ENCODE measurements at places on chromosomes 12 and 14. TPM values are rescaled to one million over a fixed set of nuclear protein-coding genes. Genes with fewer than 3 reads are reported as not detected.

DNA sequence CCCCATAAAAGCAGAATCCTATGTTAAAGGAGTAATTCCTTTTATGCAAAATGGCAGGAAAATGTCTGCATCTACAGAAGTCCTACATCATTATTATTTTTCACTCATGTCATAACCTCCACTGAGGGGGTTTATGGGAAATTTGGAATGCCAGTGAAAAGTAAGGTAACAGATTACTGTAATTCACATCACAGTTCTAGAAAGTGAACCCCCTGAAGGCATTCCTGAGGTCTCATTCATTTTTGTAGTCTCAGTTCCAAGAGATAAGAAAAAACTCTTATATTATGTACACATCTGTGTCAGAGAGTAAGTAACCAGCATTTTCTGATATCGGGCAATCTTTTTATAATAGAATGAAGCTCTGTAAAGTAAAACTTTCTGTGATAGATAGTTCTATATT, 28.8 kb upstream of the BCAT1 start:
- DNase-seq, result no peak

PUS1 gene
- 117 TPM for total RNA-seq

EID3 gene
- 1.2 TPM for total RNA-seq

USP44 gene
- total RNA-seq, result 185 TPM

- DNase-seq, result no peak
Observed at GRCh38 chr12:26425587-26426260, 230.4 kb downstream of the SSPN start.

HOXC13 gene
- total RNA-seq, result 0.11 TPM

GRCh38 chr12:127822809-127823411, 444.1 kb upstream of the TMEM132C start:
- no peak for DNase-seq

DNA sequence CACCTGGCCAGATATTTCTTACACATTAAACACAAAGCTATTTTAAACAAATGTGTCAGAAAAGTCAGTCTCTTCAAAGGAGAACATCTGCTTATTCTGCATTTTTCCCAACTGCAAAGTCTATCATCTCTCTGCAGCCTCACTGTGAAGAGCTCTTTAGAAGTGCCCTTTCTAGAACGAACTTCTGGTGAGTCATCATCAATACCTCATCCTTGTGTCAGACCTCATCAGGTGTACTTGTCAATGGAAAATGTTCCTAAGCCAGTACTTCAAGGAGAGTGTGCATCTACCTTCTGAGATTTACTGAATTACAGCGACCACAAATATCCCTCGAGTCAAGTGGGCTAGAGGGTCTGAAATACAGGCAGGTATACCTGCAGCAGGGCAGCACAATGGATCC, 457.3 kb downstream of the LRIG3 start:
- no peak for DNase-seq

IAPP gene
- not detected for total RNA-seq

DNA sequence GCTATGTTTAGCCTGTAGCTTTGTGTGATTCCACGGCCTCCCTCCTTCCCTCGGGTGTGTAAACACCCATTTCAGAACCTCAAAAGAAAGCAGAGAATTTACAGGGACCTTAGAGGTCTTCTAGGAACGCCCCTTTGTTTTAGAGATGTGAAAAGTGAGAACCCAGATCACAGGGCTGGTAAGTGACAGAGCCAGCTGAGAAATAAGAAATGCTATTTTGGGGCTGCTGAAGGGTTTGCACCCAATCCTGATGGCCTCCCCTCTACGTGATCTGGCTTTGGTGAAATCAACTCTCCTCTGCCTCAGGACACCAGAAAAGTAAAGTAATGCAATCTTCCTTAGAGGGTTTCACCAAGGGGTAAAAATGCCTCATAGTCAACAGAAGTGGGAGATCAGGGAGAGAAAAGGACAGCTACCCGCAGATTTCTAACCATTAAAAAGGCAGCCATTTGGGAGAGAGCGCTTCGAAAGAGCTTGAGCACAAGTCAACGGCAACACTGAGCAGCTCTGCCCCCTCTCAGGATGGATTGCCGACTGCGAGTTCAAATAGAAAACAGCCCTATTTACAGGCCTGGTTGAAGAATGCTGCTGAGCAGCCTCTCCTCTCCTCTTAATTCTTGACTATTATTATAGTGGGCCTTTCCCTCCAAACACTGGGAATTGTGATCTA, 78.5 kb upstream of the RASSF3 start:
- peak; percentile 64 for DNase-seq

GRCh38 chr14:99938896-99939295, 126.3 kb upstream of the EVL start:
- no peak for DNase-seq

DNA sequence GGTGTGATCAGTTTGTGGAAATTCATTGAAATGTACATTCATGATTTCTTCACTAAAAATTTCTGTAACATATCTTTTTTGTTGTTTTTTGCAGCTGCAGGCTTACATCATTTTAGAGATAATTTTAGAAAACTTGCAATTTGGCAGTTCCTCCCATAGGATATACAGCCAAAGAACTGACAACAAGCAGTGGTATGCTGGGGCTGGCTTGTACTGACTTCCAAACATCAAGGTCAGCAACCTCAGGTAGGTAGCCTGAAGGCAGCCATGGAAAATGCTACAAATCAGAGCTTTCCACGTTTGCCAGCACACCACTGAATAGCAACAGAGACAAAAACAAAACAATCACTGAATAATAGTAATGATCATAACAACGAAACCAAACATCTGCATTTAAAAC, 21.2 kb downstream of the TRIM9 start:
- DNase-seq, result no peak

NELL2 gene
- 31.9 TPM for total RNA-seq

DNA sequence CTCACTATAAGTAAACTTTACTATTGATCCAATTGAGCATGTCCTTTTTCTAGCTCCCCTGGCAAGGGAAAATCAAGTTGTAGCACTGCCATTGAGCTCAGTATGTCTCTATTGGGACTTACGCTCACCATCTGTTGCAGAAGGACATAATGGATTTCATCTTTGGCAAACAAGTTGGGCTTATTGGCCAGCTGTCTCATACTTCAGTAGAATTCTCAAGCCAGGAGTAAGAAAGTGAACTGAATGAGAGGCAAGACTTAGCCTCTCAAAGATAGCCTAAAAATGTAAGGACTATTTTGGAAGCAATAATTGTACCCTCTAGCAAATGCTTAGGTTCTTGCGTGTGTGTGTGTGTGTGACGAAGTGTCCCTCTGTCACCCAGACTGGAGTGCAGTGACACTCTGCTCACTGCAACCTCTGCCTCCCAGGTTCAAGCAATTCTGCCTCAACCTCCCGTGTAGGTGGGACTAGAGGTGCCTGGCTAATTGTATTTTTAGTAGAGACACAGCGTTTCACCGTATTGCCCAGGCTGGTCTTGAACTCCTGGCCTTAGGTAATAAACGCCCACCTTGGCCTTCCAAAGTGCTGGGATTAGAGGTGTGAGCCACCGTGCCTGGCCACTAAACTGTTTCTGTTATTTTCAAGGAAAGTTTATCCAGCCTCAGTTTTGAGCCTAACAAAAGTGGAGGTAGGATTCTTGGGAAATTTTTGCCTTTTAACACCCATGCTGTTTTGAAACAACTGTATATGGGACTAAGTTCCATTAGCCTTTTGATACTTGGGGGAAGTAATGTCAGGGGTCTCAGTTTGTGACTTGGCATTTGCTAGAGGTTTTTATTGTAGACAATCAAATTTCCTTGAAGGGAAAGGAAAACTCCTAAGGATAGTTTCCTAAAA, 7.0 kb downstream of the HNRNPA1 start:
- peak; percentile 48 for DNase-seq

- no peak for DNase-seq
Observed at GRCh38 chr14:42192738-42193653, 586.3 kb downstream of the LRFN5 start.

- DNase-seq, result no peak
Observed at GRCh38 chr14:68696721-68697495, 96.0 kb downstream of the ZFP36L1 start.

EPYC gene
- total RNA-seq, result not detected

REP15 gene
- 1.3 TPM for total RNA-seq

STON2 gene
- 62.9 TPM for total RNA-seq

DNA sequence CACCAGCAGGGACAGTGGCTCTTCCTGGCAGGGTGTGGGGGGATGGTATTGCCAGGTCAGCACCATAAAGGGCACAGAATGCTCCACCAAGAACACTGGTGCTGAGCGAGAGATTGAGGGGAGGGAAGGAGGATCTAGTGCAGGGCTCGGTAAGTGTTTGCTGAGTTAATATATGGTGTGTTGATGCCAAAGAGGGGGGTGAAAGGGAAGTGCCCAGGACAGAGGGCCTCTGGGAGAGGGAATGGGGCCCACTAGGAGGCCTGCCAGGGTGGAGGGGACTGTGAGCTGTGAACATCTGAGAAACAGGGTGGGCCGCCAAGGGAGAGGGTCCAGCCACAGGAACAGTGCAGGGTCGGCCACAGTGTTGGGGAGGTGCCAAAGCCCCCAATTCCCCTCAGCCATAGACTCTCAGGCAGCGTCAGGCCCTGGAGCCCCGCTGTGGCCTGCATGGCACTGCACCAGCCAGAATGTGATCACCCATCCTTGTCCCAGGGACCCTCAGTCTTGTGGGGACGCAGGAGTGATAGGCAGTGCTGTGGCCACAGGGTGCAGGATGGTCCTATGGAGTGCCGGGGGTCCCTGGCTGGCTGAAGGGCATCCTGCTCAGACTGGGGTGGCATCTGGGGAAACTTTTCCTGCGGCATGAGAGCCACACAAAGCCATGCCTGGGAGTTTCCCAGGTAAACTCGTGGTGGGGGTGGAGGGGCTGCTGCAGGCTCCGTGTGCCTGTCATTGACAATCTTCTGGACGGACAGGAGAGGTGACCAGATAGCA, 11.9 kb downstream of the RIN3 start:
- no peak for DNase-seq

DNA sequence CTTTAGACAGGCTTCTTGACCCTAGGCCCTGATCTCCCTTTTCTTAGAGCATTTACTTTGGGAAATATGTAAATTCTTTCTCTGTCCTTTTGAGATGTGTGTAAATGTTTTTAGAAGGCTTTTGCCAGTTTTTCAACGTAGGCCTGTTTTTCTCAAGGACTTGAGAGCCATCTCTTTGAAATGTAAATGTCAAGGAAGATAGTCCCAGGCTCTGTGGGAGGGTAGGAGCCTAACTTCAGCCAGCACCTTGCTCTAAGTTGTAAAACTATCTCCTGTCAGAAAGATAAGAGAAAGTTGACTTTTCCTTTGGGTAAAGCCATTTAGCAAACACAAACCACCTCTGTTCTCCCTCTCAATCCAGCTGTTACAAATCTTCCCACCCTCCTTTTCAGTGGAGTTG, 219.8 kb downstream of the RPS29 start:
- no peak for DNase-seq

- no peak for DNase-seq
Observed at GRCh38 chr12:24795699-24796347, 153.1 kb downstream of the BCAT1 start.

GLIPR1L1 gene
- 1.9 TPM for total RNA-seq

C14orf180 gene
- not detected for total RNA-seq

GRCh38 chr12:47207829-47208248, 128.1 kb upstream of the AMIGO2 start:
- no peak for DNase-seq

DNA sequence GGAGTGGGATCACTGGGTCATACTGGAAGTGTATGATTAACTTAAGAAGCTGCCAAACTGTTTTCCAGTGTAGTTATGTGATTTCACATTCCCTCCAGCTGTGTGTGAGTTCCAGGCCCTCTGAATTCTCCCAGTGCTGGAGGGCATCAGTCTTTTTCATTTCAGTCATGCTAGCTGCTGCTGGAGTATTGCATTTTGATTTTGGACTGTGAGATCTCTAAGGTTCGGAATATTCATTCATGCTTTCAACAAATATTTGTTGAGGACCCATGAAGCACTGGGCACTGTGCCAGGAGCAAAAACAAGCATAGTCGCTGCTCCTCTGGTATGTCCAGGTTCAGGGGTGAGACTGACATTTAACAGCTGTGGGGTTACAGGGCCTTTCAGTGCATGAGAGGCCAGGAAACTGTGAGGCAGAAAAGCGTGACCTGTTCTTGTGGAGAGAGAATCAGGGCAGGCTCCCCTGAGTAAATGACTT, 133.2 kb downstream of the SCARB1 start:
- no peak for DNase-seq
